ENCODE measurements at places on chromosomes 5 and 9. TPM values are rescaled to one million over a fixed set of nuclear protein-coding genes. Genes with fewer than 3 reads are reported as not detected.

- no peak overlapping the region for H3K4me3 ChIP-seq
- no peaks in the 10 kb centered on the region for H3K4me1 ChIP-seq
- H3K27ac ChIP-seq, result no peak overlapping the region
- H3K27me3 ChIP-seq, result peaks cover 4% of the 10 kb centered on the region
- no peaks in the 10 kb centered on the region for H3K36me3 ChIP-seq
- no peak for DNase-seq
These were observed 69.3 kb upstream of the STC2 start for GRCh38 chr5:173397516-173397915.

Gene ASPN
- total RNA-seq, result not detected

GRCh38 chr5:110651507-110651906 is 75.0 kb downstream of the TMEM232 start:
- H3K27me3 ChIP-seq, result peaks cover 7% of the 10 kb centered on the region
- no peak for DNase-seq
- no peak overlapping the region for H3K4me3 ChIP-seq
- H3K36me3 ChIP-seq, result no peaks in the 10 kb centered on the region
- H3K27ac ChIP-seq, result no peak overlapping the region

Gene TIMD4
- total RNA-seq, result 0.83 TPM

Gene C9orf85
- total RNA-seq, result 7.6 TPM

DNA sequence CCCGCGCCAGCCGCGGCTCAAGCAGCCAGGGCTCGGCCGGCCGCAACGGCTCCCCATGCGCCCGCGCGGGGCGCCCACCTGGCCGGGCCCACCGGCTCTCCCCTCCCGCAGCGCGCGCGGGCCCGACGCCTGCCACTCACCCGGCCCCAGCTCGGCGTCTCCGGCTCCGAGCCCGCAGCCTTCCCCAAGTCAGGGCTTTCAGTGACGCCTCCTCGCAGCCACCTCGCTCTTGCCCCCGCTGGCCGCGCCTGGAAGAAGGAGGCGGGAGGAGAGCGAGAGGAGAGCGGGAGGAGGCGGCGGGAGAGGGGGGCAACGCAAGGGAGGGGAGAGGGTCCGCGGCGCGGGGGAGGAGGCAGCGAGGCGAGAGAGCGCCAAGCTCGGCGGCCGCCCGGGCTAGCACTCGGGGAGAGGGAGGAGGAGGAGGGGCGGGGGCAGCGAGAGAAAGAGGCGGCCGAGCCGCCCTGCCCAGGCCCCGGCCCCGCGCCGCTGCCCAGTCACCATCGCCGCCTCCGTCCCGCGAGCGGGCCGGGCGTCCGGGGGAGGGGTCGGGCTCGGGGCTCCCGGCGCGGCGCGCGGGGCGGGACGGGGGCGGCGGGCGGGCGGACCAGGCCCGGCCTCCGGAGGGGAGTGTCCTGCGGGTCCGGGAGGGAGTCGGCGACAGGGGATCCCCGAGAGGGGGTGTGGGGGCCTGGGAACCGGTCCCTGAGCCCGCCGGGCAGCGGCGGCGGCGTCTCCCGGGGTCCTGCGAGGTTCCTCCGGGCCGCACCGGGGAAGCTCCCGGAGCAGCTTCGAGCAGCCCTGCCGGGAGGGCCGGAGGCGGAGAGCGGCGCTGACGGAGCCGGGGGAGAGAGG is at the start of gene LHFPL2:
LHFPL2 (minus strand) TSS at position 414 of the 852 bp plus-strand sequence. CDS start 138,559 bp downstream, outside the sequence.
- H3K4me1 ChIP-seq, result peaks cover 11% of the 10 kb centered on the region
- peaks cover 44% of the 10 kb centered on the region for H3K27me3 ChIP-seq
- peak; percentile 34 for DNase-seq

- peak; percentile 51 for DNase-seq
- no peaks in the 10 kb centered on the region for H3K36me3 ChIP-seq
- H3K4me1 ChIP-seq, result no peaks in the 10 kb centered on the region
- H3K4me3 ChIP-seq, result no peak overlapping the region
These were observed 65.3 kb upstream of the ADRB2 start for GRCh38 chr5:148760945-148761638.

DNA sequence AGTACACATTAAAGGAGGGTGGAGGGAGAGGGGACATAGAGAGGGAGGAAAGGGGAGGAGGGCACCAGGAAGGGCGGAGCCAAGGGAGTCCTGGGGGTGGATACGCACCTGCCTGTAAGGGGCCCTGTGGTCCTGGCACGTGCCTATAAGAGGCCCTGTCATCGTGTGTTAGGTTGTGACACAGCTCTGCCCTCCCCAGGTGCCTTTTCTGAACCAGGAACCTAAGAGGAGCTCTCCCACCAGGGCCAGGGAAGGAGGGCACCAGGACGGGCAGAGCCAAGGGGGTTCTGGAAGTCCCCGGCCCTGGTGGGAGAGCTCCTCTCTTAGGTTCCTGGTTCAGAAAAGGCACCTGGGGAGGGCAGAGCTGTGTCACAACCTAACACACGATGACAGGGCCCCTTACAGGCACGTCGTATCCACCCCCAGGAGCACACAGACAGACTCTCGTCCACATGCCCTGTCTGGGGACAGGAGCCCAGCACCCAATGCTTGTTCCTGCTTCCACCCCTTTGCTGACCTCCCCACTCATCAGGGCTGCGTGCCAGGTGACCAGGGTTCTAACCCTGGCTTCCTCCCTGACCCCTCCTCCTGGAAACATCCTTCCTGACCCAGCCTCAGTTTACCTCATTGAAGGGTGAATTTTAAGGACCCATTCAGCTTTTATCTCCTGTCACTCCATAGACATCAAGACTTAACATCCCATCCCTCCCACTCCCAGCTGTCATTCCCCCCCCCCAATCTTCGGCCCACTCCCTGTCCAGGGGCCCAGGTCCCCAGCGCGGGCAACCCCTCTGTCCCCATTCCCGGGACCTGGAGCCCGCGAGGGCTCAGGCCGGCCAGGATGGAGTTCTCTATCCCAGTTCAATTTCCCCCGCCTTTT is 12.9 kb upstream of the OLFM1 start:
- no peak overlapping the region for H3K27ac ChIP-seq
- H3K36me3 ChIP-seq, result no peaks in the 10 kb centered on the region
- H3K27me3 ChIP-seq, result peaks cover 20% of the 10 kb centered on the region

DNA sequence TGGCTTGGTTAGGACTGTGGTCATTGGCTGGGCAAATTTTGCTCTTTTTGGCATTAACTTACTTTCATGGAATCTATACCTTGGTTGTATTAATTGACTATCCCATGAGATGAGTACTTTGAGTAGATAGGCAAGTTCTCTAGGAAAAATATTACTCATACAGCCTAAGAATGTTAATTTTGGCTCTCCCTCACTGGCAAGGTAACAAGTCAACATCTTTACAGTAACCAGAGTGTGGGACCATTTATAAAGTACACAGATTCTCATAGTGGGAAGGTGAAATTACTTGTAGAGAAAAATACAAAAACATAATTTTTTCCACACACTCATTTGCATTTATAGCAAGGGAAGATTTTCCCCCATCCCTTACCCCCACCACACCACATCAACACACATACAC is 154.6 kb upstream of the ZNF608 start:
- no peak overlapping the region for H3K27ac ChIP-seq
- peaks cover 3% of the 10 kb centered on the region for H3K27me3 ChIP-seq
- H3K36me3 ChIP-seq, result no peaks in the 10 kb centered on the region
- DNase-seq, result no peak
- H3K4me1 ChIP-seq, result peaks cover 16% of the 10 kb centered on the region

Gene ZNF354C
- total RNA-seq, result 7.4 TPM

DNA sequence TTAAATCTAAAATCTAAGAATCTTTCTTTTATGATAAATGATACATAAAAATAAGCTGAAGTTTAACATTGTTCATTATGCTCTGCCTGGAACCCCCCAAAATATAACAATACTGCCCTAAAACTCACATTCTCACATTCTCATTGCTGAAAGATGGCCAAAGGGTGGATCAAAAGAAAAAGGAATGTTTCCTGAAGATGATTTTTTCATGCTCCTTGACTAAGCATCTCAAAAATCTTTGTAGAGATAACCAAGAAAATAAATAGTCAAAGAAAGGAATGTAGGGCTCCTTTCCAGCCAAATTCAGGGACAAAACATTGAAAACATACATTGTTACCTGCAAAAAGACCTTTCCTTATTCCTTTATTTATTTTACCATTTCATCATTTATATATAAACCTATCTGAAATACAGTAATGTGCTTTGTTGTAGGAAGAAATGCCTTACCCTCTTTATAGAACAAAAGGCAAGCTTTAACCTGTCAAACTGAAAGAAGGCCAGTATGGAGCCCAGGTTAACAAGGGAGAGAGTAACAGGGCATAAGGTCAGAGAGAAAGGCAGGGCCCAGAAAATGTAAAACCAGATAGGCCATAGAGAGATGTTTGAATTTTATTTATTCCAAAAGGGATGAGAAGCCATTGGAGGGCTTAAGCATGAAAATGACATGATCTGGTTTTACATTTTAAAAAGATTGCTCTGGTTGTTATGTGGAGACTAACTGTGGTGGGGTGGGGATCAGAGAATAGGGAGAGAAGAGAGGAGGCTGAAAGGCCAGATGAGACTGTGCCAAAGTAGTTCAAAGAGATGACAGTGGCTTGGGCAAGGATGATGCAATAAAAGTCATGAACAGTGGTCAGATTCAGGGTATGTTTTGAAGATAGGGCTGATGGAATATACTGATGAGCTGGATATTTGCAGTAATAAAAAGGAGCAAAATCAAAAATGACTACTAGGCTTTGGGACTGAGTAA is 37.3 kb upstream of the CDK5RAP2 start:
- H3K4me3 ChIP-seq, result no peak overlapping the region
- H3K4me1 ChIP-seq, result peaks cover 7% of the 10 kb centered on the region
- H3K27me3 ChIP-seq, result no peaks in the 10 kb centered on the region
- H3K36me3 ChIP-seq, result no peaks in the 10 kb centered on the region

Gene CCL28
- 12.4 TPM for total RNA-seq

DNA sequence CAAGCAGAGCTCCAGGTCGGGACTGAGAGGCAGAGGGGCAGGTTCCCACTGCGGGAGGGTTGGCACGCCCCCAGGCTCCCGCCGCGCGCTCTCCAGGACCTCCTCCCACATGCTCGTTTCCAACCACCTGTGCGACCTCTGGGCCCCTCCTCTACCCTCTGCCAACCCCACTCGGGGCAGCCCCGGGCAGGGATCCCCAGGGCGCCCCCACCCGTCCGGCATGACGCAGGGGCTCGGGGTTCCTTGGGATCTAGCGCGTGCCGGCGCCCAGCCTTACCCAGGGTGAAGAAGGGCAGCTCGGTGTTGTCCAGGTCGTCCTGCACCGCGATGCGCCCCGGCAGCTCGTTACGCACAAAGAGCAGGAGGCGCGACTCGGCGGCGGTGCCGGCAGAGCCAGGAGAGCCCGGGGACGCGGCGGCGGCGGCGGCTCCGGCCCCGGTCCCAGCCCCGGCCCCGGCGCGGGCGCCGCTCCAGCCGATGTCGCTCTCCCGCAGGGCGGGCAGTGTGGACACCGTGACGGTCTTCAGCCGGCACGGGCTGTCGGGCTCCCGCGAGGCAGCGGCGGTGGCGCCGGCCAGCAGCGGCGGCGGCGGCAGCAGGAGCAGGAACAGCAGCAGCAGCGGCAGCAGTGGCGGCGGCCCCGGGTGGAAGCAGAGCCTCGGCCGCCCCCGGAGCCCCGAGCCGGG is 494 bp downstream of the ASTN2 start:
- DNase-seq, result no peak
- H3K27me3 ChIP-seq, result peaks cover 31% of the 10 kb centered on the region

Gene KLF4
- 1.7 TPM for total RNA-seq

Gene SAXO1
- total RNA-seq, result 0.07 TPM

Gene SLCO4C1
- 0.38 TPM for total RNA-seq

Gene FAM169A
- 10.4 TPM for total RNA-seq

DNA sequence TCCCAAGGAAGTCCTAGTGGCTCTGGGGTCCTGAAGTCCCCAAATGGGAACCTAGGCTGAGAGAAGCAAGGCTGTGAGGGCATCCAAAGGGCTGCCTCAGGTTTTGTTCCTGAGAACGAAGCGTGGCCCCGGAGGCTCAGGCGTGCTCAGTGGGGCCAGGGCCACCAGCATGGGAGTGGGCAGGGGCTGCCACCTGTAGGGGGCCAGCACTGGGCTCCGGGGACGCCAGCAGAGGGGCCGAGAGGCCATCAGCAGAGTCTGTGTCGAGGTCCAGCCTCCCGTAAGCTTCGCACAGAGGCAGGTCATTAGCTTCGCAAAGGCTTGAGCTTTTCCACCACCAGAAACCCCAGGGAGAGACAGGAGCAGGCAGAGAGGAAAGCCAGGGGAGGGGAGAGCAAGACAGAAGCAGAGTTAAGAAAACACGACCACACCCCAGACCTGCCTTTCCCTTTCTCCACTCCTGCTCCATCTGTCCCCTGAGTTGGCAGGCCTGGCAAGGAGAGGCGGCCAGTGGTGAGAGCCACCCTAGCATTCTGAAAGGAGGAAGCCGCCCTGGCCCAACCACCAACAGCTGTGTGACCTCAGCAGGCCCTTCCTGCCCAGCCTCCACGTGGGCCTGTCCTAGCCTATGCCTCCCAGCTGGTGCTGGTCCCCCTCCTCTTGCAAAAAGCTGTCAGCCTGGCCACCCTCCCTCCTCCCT is 5.5 kb upstream of the SURF6 start:
- no peak overlapping the region for H3K4me3 ChIP-seq
- no peaks in the 10 kb centered on the region for H3K27me3 ChIP-seq
- H3K27ac ChIP-seq, result peak overlapping the region; percentile 34
- H3K4me1 ChIP-seq, result peaks cover 34% of the 10 kb centered on the region
- DNase-seq, result no peak
- peaks cover 57% of the 10 kb centered on the region for H3K36me3 ChIP-seq

Gene AQP3
- total RNA-seq, result 1.2 TPM

GRCh38 chr9:1535599-1535998 is 479.5 kb upstream of the SMARCA2 start:
- no peaks in the 10 kb centered on the region for H3K36me3 ChIP-seq
- H3K4me1 ChIP-seq, result no peaks in the 10 kb centered on the region
- H3K4me3 ChIP-seq, result no peak overlapping the region
- no peak overlapping the region for H3K27ac ChIP-seq

DNA sequence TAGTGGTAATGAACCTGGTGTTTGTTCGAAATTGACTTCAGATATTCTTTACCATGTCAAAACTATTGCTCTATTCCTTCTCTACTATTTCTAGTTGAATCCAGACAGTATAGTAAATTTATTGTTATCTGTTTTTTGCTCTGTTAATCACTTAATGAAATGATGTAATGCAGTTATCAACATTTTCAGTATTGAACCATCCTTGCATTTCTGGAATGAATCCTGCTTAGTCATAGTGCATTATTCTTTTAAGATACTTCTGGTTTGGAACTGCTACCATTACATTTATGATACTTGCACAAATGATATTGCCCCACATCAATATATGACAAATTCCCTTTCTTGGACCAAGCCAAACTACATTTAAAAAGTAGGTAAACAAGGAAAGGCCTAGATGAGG is 554.0 kb upstream of the KLF4 start:
- no peaks in the 10 kb centered on the region for H3K4me1 ChIP-seq
- no peak overlapping the region for H3K4me3 ChIP-seq
- DNase-seq, result no peak
- H3K27me3 ChIP-seq, result no peaks in the 10 kb centered on the region

Gene IDNK
- total RNA-seq, result 3.6 TPM

All from activated CD8-positive, alpha-beta T cell treated with anti-CD3 and anti-CD28 coated beads for 36 hours (primary cell).